Cardiac fibroblast (primary cell): ENCODE measurements at places on chromosomes 5 and 9.

DNA sequence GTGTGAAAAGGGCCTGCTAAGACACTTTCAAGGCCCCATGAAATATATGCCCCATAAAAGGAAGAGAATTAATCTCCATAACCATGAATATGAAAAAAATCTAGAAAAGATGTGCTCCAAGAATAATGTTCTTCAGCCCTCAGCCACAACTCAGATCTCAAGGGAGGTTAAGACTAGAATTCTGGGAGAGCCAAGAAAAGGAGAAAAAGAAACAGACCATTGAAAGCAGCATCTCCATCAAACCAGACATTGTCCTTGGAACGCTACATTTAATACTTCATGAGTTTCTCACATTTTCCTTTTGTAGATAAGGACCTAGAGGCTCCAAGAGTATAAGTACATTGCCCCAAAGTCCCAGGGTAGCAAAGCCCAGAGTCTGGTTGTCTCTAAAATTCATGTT, 270.6 kb downstream of the DENND1A start:
- no peak for DNase-seq

DNA sequence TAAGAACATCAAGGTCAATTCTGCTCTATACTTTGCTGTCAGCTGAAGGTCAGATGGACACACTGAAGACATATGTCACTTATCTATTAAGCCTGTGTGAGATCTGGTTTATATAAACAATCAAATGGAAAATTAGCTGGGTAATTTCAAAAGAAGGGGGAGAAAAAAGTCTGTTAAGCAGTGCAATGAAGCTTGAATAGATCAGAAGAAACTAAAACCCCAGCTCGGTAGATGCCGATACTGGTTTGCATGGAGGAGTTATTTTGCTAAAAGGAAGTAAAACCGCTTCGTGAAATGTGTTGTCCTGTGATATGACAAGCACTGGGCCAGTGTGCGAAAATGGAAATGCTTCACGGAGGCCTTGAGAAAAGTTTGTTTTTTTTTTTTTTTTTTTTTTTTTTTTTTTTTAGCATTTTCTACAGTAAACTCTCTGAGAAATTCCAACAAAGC, 148.8 kb downstream of the MEF2C start:
- peak; percentile 7 for DNase-seq

DNA sequence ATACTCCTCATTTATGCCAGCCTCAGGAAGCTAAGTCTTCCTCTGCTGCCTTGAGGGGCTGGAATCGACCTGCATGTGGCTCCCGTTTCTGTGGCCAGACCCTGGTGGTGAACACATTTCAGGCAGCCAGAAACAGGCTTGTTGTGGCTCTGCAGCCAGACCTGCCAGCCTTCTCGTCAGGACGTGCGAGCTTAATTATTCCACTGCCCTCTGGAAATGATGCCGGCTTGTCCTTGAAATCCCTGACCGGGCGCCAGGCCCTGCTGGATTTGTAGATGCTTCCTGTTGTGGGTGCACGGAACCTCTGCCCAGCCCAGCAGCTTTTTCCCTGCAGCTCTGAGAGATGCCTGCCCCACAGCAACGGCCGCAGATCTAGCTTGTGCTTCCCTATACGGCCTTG, 41.6 kb downstream of the PDZD2 start:
- no peak for DNase-seq

GRCh38 chr9:107269681-107270080, 13.4 kb upstream of the RAD23B start:
- DNase-seq = peak; percentile 53

GRCh38 chr9:132647355-132647754, 22.4 kb downstream of the DDX31 start:
- DNase-seq = peak; percentile 86

GRCh38 chr5:63125862-63126261, 547.2 kb downstream of the LRRC70 start:
- DNase-seq = peak; percentile 67

DNA sequence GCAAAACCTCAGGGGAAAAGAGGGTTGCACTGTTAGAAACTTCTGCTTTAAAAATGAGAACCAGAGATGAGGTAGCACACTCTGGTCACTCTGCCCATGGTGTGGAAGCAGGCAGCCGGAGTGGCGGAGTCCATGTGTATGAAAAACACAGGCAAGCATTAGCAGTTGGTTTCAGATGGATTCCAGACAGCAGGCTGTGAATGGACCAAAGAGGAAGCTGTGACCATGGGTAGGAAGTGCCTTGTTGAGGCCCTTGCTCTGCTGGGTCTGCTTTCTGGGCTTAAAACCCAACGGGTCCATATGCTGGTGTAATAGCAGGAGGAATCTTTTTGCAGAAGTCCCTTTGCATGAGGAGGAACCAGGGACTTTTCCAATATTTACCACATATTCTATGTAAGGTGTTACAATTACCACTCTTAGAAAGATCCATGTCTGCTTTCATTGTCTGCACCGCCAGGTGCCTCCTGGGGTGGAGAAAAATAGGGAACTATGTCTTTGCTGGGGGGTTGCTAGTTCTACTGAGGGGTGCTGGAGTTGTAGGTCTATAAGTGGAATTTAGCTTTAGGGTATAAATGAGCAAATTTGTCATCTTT, 77.0 kb downstream of the ANKRD55 start:
- DNase-seq = no peak

DNA sequence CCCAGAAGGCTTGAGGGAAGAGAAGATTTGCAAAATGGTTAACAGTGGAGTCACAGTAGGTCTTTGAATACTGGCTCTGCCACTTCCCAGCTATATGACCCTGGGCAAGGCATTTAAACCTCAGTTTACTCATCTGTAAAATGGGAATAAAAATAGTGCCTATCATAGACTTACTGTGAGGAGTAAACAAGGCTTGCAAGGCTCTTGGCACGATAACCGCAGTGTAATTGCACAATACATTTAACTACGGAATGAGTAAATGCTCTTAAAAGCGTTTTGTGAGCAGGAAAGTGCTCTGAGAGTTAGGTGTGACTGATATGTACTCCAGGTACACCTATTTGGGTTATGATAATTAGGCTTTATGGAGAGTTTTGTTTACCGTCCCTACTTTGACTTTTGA, 8.4 kb downstream of the SLC36A3 start:
- peak; percentile 22 for DNase-seq

GRCh38 chr5:67211926-67212325, 15.3 kb upstream of the CD180 start:
- peak; percentile 87 for DNase-seq

- peak; percentile 52 for DNase-seq
Measured at GRCh38 chr5:131163276-131164119, 1.6 kb downstream of the HINT1 start.
